ENCODE measurements at places on chromosomes 2 and 18.

DNA sequence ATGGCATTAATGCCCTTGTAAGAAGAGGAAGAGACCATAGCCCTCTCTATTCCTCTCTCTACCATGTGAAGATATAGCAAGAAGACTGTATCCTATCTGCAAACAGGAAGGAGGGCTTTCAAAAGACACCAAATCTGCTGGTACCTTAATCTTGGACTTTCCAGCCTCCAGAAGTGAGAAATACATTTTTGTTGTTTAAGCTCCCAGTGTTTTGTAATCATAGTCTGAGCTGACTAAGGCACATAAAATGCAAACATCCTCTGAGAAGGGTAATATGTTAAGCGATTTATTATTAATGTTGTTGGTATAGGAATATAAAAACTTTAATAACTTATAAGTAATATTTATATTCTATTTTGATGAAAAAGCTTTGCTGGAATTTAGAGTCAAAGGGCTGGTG lies 559.8 kb downstream of the SUCLG1 start:
- DNase-seq: no peak

- DNase-seq: no peak
Observed at GRCh38 chr18:31677592-31677991, 6.8 kb downstream of the B4GALT6 start.

GRCh38 chr2:9423922-9424272 lies 443 bp downstream of the CPSF3 start:
- DNase-seq: no peak

DNA sequence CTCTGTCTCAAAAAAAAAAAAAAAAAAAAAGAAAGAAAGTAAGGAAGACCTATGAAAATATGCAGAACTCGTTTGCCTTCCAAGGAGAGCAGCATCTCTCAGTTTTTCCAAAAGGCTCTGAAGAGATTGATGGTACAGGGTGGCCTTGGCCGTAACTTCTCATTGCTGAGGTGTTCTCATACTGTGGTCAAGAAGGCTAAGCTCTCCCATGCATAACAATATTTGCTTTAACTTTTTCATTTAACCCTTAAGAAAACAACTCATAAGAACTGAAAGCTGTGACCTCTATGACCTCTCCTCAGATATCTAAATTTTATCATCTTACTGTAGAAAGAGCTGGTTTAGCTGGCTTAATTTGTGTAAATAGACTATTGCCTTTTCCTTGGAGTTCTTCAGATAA lies 37.1 kb upstream of the GATA6 start:
- DNase-seq: no peak

DNA sequence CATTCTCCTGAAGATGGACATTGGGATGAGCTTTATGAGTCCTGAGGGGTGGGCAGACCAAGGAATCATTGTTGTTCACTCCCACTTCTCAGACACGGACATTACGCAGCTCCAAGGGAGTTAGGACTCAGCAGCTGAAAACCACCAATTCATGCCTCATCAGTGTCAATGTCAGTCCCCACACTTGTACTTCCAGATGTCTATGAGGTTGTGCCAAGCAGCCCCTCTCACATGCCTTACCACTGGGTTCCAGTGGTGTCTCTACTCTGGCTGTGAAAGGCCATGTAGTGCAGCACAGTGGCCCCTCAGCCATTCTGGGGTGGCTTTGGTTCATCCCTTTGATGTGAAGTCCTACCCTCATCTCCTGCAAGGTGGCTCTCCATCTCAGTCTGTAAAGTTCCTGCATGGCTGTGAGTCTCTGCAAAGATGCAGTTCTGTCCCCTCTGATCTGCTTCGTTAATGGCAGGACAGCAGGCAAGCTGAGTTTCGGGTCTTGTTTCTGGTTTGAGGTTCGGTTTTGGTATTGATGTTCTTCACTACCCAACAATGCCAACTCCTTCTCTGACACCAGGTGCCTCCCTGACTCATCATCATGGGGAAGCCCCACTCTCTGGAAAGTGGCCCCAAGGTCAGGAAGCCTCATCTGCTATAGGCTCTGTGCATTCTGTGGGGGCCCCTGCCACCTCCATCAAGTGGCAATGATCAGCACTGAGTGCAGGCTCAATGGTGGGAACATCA lies 14.0 kb upstream of the COL6A3 start:
- peak; percentile 50 for DNase-seq

- no peak for DNase-seq
Observed at GRCh38 chr18:23563377-23564043, 22.8 kb downstream of the NPC1 start.

- DNase-seq: no peak
Observed at GRCh38 chr18:56987236-56987635, 159.7 kb upstream of the BOD1L2 start.

GRCh38 chr2:217622205-217623060 lies 380.4 kb downstream of the TNS1 start:
- DNase-seq: no peak

DNA sequence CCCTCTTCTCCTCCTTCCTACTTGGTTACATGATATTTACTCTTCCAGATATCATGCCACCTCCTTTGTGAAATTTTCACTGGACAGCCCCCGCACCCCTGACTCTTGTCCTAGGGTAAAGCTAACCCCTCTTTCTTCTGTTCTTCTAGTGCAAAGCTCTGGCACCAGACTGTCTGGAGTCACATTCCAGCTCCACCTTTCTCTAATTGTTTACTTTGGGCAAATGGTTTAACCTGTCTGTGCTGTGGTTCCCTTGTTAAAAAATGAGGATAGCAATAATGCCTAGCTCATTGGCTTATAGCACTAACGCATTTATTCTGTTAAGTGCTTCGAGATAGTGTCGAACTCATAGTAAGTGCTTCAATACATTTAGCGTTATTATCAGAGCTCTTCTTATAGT lies 306.2 kb downstream of the ALK start:
- DNase-seq: no peak

DNA sequence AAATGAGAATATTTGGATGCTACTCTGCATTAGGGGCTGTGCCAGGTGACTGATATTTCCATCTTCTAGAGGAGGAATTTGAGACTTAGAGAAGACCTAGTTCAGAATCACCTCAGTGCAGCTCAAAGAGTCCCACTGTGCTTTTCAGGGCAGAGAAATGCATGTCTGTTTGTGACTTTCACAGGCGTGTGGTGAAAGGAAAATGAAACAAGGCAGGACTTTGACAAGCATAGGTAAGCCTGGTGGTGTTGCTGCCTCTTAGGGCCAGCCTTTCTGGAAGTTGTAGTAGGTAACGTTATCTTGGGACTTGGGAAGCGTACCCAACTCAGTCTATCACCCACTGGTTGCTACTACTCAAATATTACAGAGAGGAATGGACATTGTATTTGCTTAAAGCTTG lies 2.6 kb downstream of the GPR39 start:
- DNase-seq: no peak

DNA sequence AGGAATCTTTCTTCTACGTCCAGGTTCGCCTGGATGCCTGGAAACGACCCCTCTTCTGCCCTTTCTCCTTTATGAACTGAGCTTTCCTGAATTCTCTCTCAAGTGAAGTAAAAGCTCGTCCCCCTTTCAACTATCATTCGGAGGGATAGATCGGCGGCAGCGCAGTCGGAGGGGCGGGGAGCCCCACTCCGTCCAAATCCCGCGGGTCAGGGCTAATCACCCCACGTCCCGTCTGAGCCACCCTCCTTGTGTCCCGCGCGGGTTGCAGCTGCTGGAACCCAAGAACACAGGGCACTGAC lies 367 bp downstream of the FBXO48 start:
- no peak for DNase-seq
